ENCODE measurements at places on chromosomes 16 and 17.

DNA sequence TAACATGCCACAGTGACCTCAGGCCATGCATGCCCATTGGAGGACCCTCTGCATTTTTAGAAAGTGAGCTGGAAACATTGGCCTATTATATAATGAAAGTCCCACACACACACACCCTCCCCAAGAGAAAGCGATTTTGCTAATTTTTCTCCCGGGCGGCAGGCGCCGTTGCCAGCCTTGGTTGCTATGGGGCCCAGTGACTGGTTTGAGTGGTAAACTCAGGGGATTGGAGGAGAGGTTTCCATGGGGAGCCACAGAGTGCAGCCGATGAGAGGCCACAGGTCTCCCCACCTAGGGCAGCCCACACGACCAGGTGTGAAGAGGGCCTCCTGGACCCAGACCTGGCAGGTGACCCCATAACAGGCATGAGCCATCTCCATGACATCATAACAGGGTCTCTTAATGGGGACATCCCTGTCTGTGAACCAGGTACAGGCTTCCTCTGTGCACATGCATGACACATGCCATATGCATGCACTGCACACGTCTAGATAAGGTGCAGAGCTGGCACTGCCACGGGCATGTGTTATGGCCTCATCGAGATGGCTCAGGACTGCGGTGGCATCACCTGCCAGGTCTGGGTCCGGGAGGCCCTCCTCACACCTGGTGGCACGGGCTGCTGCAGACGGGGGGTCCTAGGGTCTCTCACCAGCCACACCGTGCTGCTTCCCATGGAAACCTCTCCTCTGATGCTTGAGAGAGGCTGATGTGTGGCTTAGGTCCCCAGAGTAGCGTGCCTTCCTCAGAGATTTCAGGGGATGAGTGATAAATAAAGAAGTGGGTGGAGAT, 144.1 kb downstream of the RBFOX3 start:
- no peak for DNase-seq

DNA sequence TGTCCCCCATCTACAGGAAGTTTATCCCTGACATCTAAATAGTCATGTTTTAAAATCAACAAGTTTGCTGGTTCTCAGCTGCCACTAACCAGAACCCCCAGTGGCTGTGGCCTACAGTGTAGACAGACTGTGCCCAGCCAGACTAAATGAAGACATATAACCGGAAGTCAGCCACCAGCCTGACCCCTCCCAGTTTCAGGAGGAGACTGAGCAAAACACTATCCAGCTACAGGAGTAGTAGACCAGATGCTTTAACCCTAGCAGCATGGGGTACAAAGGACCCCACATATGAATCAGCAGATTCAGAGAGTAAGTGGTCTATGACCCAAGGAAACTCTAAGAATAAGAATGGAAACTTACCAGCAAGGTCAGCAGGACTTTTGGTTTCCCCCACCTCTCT, 83.4 kb downstream of the HIC1 start:
- DNase-seq = no peak

DNA sequence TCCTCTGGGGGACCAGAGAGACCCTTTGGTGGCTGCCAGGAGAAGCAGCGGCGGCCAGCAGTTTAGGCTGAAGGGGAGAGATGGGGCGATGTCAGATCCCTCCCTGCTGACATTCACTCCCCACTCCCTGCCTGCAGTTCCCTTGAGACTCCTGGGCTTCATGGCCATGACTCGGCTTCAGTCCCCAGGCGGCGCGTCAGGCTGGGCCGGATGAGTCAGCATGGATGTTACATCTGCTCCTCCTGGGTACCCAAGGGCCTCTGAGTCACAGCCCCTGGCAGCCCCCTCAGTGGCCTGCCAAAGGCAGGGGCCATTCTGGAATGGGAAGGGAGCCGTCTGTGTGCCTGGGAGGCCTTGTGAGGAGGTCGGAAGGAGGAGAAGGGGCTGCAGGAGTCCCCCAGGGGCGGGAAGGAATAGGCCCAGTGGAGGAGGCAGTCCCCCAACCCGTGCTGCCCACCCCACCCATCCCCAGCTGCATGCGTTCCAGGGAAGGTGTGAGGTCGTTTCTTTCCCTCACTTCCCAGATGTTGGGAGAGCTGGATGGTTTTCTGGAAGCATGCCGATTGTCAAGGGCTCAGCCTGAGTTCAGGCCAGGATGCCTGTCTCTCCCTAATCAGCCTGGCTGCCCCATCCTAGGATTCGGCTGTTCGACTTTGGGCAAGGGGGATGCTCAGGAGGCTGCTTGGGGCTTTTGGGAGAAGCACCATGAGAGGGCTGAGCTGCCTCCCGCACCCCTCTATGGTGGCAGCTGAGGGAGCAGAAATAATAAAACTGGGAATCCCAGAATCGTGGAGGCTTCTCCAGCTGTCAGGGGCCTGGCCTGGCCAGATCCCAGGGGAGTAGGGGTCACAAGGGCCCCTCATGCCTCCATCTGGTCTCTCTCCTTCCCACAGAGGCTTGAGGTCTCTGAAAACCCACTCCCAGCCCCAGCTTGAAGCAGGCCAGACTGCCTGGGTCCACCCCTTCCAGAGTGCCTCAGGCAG, 9.7 kb downstream of the RHBDL3 start:
- DNase-seq = no peak

- no peak for DNase-seq
Observed at GRCh38 chr16:1810106-1810505, 16.5 kb downstream of the HAGH start.

DNA sequence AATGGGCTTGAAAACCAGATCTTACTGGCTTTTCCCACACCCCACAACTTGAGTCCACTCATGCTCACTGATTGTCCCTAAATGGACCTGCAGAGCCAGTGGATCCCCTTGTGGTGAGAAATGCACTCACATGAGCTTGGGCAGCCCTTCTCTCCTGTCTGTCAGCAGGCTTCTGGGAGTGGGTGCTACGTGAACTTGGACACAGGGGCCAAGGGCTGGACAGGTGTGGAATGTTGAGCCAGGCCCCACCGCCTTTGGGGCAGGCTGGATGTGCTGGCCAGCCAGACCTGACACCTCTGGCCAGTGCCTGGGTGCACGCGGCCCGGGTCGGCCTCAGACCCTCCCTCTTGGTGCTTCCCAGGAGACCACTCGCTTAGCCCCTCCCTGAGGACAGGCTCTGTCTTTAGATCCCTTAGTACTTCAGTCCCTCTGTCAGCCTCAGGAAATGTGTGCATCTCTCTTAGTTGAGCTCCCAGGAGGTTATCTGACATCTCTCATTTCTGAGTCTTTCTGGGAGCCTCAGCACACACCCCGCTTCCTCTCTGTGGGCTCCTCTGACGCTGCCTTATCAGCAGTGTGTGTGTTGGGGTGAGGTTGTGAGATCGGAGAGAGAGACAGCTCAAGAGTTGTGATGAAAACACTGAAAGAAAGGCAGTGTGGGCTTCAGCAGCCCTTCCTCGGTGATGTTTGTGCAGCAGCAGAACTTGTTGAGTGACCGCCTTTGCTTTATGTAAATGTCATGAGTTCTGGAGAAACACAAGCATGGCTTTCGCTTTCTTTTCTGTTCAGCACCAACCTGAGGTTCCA, 117.0 kb downstream of the RAB11FIP4 start:
- DNase-seq = peak; percentile 40

GRCh38 chr17:64262198-64262999, 661 bp downstream of the TEX2 start:
- peak; percentile 41 for DNase-seq

- no peak for DNase-seq
Observed at GRCh38 chr17:63694229-63694949, 5.5 kb downstream of the LIMD2 start.

Measured in stimulated activated CD8-positive, alpha-beta memory T cell treated with anti-CD3 and anti-CD28 coated beads, Interleukin-2, amount 100 ng/mL, for 1 hour (primary cell).